ENCODE measurements at places on chromosomes 13 and 19.

DNA sequence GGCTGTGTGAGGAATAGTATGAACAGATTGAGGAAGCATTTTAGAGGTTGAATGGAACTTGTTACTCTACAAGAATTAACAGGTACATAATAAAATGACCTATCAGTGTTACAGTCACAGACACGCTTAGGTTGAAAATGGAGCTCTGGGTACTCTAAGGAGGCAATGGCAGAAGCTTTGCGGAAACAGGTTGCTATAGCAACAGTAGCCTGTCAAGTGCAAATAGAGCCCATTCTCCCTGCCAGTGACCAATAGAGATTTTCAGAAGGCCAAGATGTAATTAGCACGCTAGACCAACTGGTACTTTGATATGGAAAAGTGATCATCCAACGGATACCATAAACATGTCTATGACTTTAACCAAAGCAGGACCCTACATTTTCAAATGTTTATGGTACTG is 148.5 kb upstream of the FREM2 start:
- DNase-seq: peak; percentile 76

DNA sequence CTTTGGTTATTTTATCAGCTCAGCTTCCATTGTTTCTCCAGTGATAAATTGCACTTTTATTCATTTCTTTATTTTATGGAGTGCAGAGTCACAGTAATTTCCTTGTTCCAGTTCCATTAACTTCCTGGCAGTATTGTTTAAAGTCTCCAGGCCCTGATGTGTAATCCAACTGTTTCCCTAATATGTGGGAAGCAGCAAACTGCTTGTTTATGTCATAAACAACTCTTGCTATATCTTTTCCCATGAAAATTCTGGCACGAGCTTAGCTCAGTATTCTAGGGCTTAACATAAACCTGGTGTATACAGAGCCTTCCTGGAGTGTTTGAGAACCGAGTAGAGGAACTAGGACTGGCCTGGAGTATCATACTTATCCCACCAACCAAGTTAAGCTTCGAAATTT is 83.5 kb upstream of the ARGLU1 start:
- no peak for DNase-seq

DNA sequence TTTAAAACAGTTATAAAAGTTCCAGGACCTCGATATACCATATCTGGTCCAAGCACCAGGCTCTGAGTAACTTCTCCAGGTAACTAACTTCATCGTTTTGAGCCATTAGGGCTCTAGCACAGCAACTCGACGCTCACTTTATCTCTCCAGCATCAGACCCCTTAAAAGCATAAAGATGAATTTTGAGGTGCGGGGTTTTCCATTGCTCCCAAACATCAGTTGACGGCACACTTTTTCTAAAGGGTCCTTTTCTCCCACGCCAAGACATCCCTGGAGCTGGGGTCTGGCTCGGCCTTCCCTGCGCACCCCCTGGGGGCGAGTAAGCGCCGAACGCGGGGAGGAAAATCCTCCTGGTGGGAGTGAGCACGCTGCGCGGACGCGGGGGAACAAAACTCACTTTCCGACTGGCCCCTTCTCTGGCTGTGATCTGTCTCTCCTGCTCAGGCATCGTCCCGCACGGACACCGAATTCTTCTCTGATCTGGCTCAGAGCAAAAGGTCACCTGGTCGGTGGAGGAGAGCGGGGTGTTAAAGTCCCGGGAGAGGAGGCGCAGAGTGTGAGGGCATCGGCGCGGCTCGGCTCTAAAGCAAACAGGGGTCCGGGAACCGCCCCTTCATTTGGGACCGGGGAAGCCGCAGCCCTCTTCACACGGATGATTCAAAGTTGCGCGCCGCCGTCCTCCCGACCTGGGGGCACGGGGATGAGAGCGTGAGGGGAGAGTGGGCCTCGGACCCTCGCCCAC is at the start of gene ATP7B:
Gene ATP7B, minus strand, starts transcription at position 561 of the 742 bp plus-strand sequence. Its CDS starts 113 bp downstream, at position 448.
- peak; percentile 81 for DNase-seq

DNA sequence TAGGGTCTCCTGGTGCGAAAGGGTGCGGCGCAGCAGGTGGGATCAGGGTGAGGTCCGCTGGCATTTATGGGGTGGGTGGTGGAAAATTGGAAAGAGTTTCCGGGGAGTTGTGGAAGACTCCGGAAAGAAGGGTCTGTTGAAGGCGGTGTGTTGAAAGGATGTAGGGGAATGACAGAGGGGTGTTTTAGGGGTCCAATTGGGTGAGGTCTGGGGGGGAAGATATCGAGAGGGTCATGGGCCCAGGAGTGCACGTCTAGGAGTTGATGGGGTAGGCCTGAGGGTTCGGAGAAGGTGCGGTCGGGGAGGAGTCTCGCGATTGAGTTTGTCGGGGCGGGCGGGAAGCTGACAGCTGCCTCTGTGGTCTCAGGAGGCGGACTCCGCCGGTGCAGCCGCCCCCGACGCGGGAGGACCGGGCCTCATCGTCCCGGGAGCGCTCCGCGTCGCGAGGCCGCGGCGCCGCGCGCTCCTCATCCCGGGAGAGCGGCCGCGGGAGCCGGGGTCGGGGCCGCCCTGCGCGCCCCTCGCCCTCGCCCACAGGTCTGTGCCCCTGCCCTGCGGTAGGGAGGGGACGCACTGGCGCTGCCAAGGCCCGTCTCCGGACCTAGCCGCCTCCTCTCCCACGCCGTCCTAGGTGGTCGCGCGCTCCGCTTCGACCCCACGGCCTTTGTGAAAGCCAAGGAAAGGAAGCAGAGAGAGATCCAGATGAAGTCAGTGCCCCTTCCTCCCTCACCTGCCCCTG is 7.0 kb downstream of the PGLYRP1 start:
- peak; percentile 56 for DNase-seq

- no peak for DNase-seq
Measured at GRCh38 chr13:25253702-25254101, 33.6 kb downstream of the MTMR6 start.

DNA sequence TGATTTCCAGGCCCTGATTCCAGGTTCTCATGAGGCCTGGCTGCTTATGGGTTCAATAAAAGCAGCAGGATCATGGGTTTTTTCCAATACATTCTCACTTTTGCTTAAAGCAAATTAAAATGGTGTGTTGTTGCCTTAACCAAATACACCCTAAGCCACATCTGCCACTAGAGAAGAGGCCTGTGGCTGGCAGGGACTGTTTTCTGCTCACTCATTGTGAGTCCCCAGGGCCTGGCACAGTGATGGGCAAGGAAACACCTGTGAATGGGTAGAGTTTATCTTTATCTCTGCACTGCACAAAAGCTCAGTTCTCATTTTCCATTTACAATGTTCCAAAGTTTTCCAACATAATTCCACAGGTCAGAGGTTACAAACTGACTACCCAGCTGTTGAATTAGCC is 726.0 kb downstream of the UQCRFS1 start:
- DNase-seq: no peak

DNA sequence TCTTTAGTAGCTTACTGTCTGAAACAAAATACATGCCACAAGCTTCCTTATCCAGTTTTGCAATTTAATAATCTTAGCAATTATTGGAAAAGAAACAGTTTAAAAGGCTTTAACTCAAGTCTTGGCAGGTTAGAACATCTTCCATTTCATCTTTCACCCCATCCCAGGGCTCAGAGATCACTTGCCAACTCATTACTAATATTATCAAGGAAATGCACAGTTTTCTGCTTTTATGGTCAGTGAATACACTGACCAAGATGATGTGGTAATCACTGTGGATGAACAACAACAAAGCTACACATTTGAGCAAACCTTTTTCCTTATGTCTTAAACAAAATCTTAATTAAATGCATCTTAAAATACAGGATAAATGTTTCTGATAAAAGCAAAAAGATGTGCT is 48.0 kb upstream of the ITM2B start:
- DNase-seq: no peak

DNA sequence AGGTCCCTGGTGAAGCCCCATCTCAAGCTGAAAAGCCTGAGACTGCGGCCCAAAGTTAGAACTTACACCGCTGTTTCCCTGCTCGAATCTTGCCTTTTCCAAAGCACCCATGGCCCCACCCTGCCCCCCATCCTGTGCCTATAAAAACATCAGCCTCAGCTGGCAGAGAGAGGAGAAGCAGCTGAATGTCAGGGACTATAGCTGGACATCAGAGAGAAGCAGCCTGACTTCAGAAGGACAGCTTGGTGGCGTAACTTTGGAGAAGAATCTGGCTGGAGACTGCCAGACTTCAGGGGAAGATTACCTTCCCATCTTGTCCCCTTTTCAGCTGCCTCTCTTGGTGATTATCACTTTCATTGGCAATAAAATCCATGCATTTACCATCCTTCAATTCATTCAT is 9.3 kb upstream of the RCBTB2 start:
- DNase-seq: no peak

DNA sequence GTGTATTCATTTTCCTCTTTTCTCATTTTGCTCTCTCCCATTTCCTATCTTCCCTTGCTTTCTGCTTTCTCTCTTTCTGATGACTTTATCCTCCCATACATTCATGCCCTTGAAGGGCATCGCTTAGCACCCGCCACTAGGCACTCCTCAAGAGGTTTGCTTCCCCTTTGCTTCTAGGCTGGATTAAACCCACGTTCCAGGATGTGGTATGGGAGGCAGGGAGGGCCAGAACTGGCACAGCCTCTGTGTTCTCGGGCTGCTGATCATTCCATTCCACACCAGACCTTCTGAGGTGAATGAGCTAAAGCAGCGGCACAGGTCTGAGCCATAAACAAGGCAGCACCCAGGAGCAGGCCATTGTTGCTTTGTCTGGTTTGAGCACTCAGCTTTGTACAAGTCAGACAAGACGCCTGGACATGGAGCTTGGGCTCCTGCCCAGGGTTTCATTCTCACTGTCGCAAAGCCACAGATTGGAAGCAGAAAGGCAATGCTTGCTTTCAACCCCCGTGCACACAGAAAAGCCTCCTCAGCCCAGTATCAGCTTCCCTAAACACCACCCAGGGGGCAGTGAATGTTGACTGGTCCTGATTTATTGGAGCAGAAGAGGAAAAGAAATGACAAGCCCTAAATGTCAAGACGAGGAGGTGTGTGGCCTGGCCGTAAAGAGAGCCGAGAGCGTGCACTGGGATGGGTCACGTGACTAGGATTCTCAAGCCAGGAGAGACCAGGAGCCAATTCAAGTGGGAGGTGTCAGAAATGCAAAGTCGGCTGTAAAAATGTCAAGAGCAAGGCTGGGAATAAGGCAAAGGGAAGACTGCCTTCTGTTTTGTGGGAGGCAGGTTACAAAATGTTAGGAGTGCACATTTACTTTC is 218.0 kb upstream of the SERP2 start:
- DNase-seq: peak; percentile 38

DNA sequence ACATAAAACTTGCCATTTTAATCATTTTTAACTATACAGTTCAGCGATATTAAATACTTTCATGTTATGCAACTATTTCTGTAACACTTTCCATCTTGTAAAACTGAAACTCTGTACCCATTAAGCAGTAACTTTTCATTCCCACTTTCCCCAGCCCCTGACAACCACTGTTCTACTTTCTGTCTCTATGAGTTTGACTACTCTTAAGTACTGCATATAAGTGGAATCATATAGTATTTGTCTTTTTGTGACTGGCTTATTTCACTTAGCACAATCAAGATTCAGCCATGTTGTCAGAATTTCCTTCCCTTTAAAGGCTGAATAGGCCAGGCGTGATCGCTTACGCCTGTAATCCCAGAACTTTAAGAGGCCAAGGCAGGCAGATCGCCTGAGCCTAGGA is 56.2 kb downstream of the ARHGAP35 start:
- no peak for DNase-seq

DNA sequence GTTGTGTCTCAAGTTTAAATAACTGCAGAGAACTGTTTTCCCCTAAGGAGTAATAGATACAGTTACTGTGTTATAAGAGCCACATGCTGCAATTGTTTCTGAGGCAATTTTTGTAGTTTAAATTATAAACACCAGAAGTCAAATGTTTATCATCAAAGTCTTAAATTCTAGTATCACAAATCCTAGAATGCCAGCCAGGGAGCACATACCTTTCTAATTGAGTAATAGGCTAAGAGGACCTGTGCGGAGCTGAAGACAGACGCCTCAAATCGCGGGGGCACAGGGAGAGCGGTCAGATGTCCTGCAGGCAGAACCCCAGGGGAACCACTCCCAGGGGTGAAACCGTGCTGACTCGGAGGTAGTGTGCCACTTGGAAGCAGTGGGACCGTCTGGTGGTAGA is 65.2 kb upstream of the TNFRSF19 start:
- no peak for DNase-seq

All from GM23338 (cell line).